Karpas-422 (cell line): ENCODE measurements at places on chromosomes 1 and 21. TPM values are rescaled to one million over a fixed set of nuclear protein-coding genes. Genes with fewer than 3 reads are reported as not detected.

The LCE6A gene
- total RNA-seq: not detected in 2 replicates

The FCRL4 gene
- 0.11 TPM in 1 of 2 replicates, not detected in the other for total RNA-seq

The RPL22 gene
- total RNA-seq: 183 and 271 TPM in 2 replicates

The OVAAL gene
- 3.6 and 4.2 TPM in 2 replicates for total RNA-seq

The ZNF697 gene
- total RNA-seq: not detected in 2 replicates

The DNASE2B gene
- not detected in 2 replicates for total RNA-seq

The MROH9 gene
- not detected in 2 replicates for total RNA-seq

The KCNJ15 gene
- not detected in 2 replicates for total RNA-seq

The FAM76A gene
- 18.7 and 21.2 TPM in 2 replicates for total RNA-seq

The HSD3B1 gene
- total RNA-seq: not detected in 2 replicates

The KLHL12 gene
- 52.4 and 55.8 TPM in 2 replicates for total RNA-seq

The GNAI3 gene
- 7.6 and 12.6 TPM in 2 replicates for total RNA-seq

The SLC30A10 gene
- total RNA-seq: not detected in 2 replicates

The CD247 gene
- total RNA-seq: 41.3 and 56.1 TPM in 2 replicates

The CTNNBIP1 gene
- total RNA-seq: 4.2 and 11.9 TPM in 2 replicates

The VAMP3 gene
- total RNA-seq: 11.6 and 14.9 TPM in 2 replicates

The RUSC1 gene
- 8.3 and 9.2 TPM in 2 replicates for total RNA-seq

The DIPK1A gene
- total RNA-seq: 0.61 and 1.7 TPM in 2 replicates

The SMIM1 gene
- 0.87 TPM in 1 of 2 replicates, not detected in the other for total RNA-seq
